ENCODE measurements at places on chromosomes 13 and 19.

DNA sequence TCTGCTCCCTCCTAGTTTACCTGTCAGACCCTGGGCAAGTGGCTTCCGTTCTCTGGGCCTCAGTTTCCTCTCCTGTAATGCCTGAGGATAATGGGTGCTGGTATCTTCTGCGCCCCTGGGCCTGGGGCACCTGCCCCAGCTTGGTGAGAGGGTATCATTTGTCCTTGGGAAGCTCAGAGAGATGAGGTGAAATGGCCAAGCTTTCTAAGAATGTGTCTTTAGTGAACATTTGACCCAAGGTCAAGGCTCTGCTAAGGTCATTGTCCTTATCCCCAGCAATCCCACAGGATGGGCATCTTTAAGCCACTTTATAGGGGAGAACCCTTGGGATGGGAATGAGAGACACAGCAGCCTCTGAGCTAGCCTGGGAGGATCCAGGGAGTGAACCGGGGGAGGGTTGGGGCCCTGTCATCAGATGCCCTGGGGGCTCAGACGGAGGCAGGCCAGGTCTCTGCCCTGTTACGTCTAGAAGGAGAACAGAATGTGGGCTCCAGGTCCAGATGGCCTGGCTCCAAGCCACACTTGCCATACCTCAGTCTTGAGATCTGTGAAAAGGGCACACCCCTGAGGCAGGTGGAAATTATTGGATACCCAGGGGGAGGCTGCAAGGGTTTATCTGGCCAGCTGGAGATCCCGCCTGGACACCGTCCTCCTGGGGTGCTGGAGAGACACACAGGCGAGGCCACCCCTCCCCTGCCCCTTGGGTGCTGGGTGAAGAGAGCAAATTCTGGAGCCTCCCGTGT is 1.1 kb upstream of the NFIC start:
- no peak for DNase-seq

DNA sequence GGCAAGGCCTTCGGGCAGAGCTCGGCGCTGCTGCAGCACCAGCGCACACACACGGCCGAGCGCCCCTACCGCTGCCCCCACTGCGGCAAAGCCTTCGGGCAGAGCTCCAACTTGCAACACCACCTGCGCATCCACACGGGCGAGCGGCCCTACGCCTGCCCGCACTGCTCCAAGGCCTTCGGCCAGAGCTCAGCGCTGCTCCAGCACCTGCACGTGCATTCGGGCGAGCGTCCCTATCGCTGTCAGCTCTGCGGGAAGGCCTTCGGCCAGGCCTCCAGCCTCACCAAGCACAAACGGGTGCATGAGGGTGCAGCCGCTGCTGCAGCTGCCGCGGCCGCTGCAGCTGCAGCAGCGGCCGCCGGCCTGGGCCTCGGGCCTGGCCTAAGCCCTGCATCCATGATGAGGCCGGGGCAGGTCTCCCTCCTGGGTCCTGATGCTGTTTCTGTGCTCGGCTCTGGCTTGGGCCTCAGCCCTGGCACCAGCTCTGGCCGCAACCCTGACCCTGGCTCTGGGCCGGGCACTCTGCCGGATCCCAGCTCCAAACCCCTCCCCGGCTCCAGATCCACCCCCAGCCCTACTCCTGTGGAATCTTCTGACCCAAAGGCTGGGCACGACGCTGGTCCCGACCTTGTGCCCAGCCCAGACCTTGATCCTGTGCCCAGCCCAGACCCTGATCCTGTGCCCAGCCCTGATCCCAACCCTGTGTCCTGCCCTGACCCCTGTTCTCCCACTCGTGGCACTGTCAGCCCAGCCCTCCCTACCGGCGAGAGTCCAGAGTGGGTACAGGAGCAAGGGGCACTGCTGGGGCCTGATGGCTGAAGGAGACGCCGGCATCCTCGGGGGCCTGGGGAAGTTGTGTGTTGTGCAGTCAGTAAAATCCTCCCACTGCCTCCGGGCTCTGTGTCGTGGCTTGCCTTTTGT is 2.0 kb upstream of the MCOLN1 start:
- no peak for DNase-seq

DNA sequence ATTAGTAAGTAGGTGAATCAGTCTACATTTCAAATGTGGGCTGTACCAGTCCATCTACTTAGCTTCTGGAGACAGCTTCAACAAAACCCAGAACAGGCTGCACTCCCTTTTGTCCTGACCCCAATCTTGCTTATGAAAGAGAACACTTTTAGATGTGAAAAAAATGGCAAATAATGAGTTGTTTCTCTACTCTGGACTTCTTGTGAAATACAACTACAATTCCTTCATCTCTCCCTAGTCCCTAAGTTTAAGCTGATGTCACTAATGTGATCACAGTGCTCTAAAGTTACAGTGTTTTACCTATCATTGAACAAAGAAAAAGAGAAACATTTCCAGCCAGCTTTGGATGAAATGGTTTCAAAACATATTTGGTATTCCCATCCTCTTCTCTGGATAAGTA is 183.9 kb downstream of the LHFPL6 start:
- DNase-seq, result no peak

- no peak for DNase-seq
Observed at GRCh38 chr13:34638897-34639296, 303.2 kb upstream of the NBEA start.

DNA sequence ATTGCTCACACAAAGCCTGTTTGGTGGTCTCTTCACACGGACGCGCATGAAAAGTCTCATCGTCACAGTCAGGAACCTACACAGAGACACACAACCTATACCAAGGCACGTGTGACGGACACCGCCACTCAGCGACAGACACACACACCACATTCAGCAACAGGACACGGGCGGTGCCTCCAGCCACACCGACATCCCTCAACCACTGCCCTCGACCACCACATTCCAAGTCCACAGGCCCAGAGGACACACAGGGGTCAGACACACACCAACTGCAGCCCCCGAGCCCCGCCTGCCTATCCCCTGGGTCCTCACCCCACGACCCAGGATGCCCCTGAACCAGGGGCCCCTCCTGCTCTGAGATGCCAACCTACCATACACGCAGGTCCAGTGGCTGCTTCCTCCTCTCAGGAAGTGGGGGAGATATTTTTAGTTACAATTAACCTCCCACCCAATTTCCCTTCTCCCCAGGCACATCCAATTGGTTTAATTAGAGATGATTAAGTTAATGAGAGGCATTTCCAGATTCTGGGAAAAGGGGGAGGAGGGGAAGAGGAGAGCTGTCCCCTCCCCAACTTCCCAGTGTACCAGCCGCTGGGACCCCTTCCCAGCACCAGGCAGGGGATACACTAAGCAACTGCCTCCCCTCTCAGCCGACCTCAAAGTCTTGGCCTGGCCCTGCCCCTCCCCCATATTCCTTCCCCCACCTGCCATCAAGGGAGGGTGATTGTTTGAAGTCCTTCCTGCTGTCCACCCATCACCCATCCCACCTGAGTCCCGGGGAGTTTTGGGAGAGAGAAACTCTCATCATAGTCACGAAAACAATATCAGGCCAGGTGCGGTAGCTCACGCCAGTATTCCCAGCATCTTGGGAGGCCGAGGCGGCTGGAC is 20.4 kb downstream of the MEIS3 start:
- DNase-seq, result no peak

Data from BJ (cell line).